ENCODE measurements at places on chromosomes 4 and X.

- no peak for DNase-seq
Observed at GRCh38 chr4:8860096-8860891, 11.3 kb downstream of the HMX1 start.

- no peak for DNase-seq
Observed at GRCh38 chr4:112857461-112857860, 192.0 kb upstream of the ANK2 start.

DNA sequence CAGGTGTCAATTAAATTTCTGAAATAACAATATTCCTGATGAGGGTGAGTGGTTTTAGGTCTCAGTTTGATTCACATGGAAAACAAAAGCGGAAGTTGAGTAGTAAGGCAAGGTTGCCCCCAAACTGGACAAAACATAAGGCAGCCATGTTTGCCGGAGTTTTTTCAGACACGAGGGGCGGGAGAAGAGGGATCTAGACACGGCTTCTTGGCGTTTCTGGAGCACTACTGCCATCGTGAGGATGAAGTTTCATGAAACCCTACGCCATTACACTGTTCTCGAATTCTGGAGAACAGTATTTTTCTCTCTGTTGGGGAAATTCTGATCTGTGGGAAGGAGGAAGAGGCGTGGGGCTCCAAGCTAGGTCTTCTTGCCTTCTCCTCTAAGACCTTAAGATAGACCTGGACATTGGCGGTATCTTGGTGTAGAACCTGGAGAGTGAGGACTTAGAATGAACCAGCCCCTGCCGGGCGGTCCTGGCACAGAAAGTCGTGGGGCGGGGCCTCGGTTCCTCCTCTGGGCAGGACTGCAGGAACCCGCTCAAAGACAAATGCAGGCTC lies 160.3 kb downstream of the OR13H1 start:
- no peak for DNase-seq

DNA sequence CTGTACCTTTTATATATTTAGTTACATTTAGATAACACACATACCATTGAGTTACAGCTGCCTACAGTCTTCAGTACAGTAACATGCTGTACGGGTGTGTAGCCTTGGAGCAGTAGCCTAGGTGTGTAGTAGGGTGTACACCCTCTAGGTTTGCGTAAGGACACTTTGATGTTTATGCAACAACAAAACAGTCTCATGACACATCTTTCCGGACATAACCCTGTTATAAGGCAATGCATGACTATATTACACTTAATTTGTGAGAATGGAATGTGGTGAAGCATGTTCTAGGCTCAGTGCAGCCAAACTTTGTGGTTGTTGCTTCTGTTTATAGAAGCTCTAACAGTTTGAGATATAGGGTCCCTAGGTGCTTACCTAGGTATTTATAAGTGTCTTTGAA lies 65.4 kb downstream of the SPRY1 start:
- DNase-seq, result no peak

- DNase-seq, result no peak
Observed at GRCh38 chr4:40682290-40683101, 52.8 kb upstream of the RBM47 start.

DNA sequence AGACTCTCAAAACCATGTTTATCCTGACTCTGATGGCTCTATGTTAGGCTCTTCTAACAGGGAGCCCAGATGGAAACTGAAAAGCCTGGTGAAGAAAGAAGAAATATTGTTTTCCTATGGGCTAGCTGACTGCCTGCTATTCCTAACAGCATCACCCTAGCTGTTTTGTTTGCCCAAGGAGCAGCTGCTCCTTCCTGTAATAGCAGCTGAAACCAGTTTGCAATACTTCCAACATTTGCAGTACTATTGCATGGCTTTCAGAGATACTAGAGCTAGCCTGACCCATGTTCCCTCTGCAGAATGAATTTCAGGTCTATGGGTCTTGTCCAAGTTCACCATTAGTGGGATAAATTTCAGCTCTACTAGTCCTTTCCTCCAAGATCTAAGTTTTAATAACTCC lies 495.2 kb downstream of the INPP4B start:
- no peak for DNase-seq

- no peak for DNase-seq
Observed at GRCh38 chr4:120026853-120027252, 39.8 kb downstream of the MAD2L1 start.

DNA sequence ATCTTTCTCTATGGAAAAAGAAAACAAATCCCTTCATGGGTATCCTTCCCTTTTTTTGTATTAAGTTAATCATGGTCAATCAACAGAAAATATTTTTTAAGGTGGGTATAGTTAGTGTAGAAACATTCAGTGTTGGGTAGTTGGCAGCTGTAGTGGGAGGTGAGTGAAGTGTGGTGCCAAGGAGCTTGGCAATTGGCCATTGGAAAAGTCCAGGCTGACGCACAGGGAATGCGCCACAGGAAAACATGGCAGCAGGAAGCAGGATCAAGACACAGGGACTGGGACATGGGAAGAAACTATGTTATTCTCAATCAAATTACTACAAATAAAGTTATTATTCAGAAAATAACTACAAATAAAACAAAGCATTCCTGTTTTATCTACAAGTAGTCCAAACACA lies 20.0 kb downstream of the PALLD start:
- DNase-seq, result no peak

GRCh38 chr4:89400287-89401035 lies 92.9 kb upstream of the GPRIN3 start:
- DNase-seq, result no peak

DNA sequence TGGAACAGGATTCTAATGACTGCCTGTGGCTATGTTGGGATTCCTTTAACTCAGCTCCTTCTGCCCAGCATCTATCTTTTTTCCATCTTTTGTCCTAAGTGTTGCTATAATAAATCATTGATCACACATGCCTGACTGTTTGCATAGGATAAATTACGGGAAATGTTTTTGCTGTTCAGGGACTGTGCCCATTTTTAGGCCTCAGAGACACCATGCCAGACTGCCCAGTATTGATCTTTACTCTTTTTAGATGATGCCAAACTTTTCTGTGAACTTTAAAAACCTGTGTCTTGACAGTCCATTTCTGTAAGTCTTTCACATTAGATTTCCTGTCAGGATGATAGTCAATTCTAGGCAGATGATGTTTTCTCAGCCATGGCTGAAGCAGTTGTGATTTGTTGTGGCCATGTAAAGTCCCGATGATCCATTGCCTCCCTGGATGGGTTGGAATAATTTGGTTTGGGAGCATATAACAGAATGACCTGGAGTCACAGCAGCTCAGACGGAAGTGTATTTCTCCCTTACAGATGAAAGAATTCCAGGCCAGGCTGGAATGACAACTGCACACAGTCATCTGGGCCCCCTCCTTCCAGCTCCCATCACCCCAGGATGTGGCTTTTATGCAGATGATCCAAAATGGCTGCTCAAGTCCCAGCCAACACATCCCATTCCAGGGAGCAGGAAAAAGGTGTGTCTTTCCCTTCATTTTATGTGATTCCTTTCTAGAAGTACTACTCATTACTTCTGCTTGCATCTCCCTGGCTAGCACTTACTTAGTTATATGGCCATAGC lies 3.4 kb downstream of the HTT-AS start:
- DNase-seq, result no peak

GRCh38 chrX:103608306-103608963 lies 672 bp downstream of the TCEAL3 start:
- DNase-seq, result no peak

GRCh38 chr4:182896421-182896820 lies 20.8 kb downstream of the DCTD start:
- DNase-seq, result no peak

DNA sequence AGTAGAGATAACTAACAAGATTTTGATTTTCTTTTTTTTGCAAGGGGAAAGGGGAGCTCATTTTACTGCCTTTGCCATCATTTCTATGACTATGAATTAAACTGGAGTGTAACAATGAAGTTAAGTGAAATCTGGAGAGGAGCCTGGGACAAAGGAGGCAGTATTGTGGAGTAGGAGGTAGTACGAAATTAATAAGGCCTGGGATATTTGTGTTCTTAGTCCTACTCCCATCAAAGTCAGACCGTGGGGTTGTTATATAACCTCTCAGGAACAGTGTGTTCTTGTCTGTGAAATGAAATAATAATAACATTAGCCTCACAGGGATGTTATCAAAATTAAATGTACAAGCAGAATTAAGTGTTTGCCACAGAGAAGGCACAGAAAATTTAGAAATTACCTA lies 204.3 kb upstream of the EMCN start:
- DNase-seq, result no peak

GRCh38 chrX:84144281-84144680 lies 43.7 kb downstream of the RPS6KA6 start:
- DNase-seq, result no peak

DNA sequence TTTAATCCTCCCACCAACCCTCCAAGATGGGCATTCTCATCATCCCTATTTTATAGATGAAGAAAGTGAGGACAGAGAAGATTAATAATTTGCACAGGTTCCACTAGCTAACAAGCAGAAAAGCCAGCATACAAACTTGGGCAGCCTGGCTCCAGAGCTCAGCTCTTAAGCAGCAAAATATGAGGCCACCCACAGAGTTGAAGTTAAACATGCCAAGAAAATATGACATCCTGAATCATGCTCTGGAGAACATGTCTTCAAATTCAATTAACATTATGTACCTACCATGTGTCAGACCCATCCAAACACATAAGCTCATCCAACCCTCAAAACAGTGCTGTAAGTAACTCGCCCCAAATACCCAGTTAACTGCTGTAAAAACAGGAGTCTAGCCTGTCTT lies 33.9 kb downstream of the USP46 start:
- no peak for DNase-seq

DNA sequence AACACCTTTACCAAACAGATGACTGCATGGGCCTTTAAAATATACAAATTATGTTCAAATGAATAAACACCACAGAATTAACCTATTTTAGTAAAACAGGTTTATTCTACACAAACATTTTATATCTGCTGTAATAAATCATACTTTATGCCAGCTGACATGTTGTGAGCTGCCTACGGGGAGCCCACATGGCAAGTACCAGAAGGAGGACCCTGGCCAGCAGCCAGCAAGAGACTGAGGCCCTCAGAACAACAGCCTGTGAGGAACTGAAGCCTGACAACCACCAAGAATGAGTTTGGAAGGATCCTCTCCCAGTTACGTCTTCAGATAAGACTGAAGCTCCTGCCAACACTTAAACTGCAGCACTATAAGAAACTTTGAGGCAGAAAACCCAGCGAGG lies 377.0 kb downstream of the PDGFC start:
- no peak for DNase-seq

- no peak for DNase-seq
Observed at GRCh38 chr4:20017070-20017776, 234.5 kb upstream of the SLIT2 start.

DNA sequence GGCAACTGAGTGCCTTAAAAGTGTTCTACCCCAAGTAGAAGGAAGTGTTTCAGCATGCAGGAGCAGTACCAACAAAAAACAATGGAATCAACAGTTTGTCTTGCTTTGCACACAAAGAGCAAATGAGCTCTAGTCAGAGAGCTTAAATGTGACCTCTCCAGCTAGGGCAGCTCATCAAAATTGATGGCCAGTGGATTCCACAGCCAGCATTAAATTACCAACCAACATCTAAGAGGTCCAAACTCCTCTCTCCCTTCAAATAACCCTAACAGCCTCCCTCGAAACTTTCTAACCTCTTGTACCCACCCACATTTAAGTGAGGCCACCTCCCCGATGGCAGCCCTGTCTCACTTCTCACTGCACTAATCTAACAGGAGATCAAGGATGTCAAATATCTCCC lies 219.9 kb downstream of the CHIC2 start:
- no peak for DNase-seq

DNA sequence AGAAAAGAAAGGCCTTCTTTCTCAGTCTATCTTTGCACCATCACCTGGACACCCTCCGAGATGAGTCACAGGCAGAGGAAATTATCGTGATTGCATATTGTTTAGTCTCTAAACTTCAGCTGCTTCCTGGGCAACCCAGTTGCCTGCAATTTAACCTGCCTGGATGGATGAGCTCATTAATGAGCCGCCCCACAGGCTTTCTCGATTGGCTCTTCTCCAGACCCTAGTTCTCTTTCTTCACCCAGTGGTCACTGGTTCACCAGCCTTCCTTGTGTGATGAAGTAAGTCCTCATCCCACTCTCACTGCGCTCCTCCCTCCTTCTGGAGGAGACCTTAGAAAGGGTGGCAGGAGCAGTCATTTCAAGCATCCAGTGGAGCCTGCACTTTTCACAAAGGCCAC lies 94.4 kb downstream of the SOWAHB start:
- DNase-seq, result no peak

DNA sequence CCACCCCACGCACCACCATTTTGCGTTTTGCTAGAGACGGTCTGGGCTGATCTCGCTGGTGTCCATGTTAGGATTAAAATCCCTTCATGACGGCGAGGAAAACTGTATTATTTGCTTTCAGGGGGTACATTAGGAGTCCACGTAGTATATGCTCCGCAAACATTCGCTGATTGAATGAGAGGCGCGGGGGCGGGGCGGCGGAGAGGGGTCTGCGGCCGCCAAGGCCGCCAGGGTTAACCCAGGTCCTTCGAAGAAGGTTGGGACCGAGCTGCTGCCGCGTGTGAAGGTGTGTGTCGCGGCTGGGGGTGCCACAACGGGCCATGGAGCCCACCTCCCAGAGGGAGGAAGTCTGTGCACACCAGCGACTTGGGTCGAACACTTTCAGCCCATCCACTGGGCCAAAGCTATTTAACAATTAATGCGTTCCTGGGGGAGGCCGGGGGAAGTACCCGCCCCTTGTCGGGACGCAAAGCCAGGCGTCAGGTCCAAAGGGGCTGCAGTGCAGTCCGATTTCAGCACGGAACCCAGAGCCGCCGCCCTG lies 6.4 kb upstream of the PITX2 start:
- DNase-seq, result no peak

- no peak for DNase-seq
Observed at GRCh38 chrX:75883446-75883845, 98.4 kb upstream of the MAGEE2 start.

- DNase-seq, result no peak
Observed at GRCh38 chrX:55030271-55031205, at the start of gene ALAS2. Gene ALAS2, minus strand, starts transcription at chrX:55030977. Its CDS starts 4,977 bp downstream, at chrX:55026000.
